ENCODE measurements at places on chromosomes 12 and 14. TPM values are rescaled to one million over a fixed set of nuclear protein-coding genes. Genes with fewer than 3 reads are reported as not detected.
A peak's percentile ranks its signal among the peaks of the same experiment; 100 is the strongest.

DNA sequence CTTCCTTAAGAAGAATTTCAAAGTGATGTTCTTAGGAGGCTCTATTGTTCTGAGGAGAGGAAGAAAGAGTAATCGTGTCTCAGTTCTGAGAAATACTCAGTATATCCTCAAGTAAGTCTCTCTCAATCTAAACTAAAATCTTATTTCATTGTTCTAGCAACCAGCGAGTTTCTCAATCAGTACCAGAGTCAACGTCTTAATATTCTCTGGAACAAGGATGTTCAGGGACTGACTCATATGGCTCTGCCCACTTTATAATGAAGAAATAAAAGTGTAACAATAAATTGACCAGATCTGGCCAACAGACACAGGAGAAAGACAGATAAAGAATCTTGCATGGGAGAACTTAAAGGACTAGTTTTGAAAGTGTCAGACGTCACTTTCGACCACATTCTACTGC lies 469.8 kb upstream of the FLRT2 start:
- DNase-seq: no peak

DNA sequence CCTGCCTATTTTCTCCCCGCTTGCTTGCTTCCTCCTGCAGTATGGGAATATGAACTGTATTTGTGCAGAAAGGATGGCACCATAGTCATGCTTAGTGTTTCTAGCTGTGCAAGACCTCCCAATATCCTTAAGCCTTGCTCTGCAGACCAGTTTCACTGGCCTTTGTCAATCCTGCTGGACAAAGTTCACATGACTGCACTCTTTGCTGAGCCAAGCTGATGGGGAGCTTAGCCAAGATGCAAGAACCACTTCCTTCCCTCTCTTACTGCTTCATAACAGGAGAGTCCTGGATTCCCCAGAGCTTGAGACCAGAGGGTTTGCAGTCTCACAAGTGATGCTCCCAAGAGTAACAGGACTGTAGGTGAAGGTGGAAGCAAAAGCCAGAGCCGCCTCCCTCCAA lies 3.8 kb downstream of the ASIC1 start:
- no peak for DNase-seq

- peak; percentile 83 for DNase-seq
Observed at GRCh38 chr12:70719672-70720420, 82.6 kb upstream of the PTPRB start.

GRCh38 chr12:31234955-31235867 lies 90.7 kb downstream of the SINHCAF start:
- peak; percentile 36 for DNase-seq

GRCh38 chr12:75634244-75635222 lies 123.1 kb upstream of the KRR1 start:
- peak; percentile 69 for DNase-seq

GRCh38 chr12:53324113-53324778 lies 2.8 kb upstream of the AAAS start:
- DNase-seq: no peak

GRCh38 chr14:50741567-50741966 lies 73.5 kb upstream of the SAV1 start:
- DNase-seq: peak; percentile 55

Gene RIPK3
- 2.4 TPM for polyA plus RNA-seq

Gene ARG2
- 21.6 TPM for polyA plus RNA-seq

Gene INHBC
- not detected for polyA plus RNA-seq

All from endothelial cell of umbilical vein (primary cell).